ENCODE measurements at places on chromosomes 5 and 9.

DNA sequence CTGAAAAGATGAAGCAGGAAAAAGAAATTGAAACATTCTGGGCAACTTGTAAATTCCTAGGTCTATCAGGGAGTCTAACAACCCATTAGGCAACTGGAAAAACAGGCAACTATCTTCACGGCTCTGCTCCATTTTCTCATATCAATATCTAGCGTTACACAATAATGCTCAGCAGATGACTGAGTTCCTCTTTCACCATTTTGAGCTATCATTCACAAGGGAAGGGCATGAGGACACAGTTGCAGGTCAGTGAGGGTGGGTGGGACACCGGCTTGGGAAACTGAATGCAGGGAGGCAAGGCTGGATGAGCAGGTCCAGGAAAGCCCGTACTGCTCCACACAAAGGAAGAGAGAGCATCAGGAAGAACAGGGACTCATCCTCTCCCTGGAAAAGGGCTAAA, 67.0 kb downstream of the FRMD3 start:
- DNase-seq = no peak

DNA sequence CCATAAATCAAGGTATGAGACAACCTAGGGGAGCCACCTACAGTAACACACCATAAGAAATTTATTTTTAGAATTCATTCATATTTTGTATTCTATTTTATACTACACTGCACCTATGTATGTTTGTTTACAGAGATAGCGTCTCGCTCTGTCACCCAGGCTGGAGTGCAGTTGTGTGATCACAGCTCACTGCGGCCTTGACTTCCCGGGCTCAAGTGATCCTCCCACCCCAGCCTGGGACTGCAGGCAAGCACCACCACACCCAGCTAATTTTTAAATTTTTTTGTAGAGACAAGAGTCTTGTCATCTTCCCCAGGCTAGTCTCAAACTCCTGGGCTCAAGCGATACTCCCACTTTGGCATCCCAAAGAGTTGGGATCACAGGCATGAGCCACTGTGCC, 25.4 kb downstream of the MAPKAP1 start:
- no peak for DNase-seq

DNA sequence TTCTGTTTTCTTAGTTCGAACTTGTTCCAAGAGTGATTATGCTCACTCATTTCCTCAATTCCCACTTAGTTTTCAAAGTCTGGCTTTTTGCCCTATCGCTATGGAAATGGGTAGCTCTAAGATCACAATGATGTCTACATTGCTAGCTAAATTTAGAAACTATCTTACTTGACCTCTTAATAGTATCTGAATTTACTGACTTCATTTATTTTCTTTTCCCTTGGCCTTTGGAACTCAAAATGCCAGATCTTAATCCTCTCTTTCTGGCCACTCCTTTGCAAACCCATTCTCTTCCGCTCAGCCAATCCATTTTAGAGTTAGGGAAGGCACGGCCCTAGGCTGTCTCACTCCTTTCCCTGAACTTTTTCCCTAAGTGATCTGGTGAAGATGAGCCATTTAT, 137.0 kb downstream of the FER start:
- no peak for DNase-seq

- no peak for DNase-seq
These were observed 47.6 kb upstream of the MEGF10 start for GRCh38 chr5:127243011-127243410.

GRCh38 chr9:80892703-80893102, 796.6 kb downstream of the TLE1 start:
- DNase-seq = no peak

DNA sequence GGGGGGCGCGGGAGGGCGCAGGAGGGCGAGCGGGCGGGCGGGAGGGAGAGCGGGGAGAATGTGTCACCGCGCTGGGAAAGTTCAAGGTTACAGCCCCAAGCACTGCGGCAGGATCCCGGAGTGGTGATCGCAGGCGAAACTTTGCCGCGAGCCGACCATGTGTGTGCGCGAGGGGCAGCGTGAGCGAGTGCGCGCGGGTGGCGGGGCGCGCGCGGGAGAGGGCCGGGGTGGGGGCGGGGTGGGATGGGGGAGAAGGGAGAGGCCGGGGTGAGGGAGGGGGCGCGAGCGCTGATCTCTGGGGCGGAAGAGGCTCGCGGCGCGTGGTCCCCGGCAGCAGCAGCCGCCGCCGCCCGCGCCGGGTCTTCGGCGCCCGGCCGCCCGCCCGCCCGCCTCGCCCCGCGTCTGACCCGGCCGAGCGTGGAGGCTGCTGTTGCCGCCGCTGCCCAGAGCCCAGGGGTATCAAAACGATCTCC, at the start of gene NFIB:
Gene NFIB, minus strand, starts transcription at position 191 of the 473 bp plus-strand sequence. CDS start 630 bp downstream, outside the sequence.
- peak; percentile 43 for DNase-seq

GRCh38 chr5:32058101-32058500, 116.0 kb downstream of the GOLPH3 start:
- no peak for DNase-seq

- DNase-seq = no peak
These were observed 31.1 kb downstream of the RASA1 start for GRCh38 chr5:87298692-87299362.

GRCh38 chr5:175728316-175728715, 70.4 kb downstream of the HRH2 start:
- DNase-seq = no peak

GRCh38 chr5:45684118-45684517, 12.1 kb downstream of the HCN1 start:
- DNase-seq = no peak

DNA sequence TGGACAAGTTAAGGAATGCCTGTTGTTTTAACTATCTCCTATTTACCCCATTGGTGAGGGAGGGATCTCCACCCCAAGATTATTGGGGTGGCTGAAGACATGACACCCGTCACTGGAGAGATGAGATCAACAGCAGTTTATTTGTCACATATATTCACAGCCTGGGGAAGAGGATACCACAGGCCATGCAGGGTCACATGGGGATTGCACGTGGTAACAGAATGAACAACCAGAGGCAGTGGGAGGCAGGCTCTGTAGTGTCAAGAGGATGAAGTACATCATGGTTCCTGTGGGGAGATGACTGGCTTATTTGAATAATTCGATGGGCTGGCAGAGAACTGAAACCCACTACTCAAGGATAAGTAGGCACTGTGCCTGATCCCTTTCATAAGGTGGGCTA, 18.6 kb upstream of the SHISAL2B start:
- DNase-seq = no peak
